ENCODE measurements at places on chromosomes 6 and 20.

DNA sequence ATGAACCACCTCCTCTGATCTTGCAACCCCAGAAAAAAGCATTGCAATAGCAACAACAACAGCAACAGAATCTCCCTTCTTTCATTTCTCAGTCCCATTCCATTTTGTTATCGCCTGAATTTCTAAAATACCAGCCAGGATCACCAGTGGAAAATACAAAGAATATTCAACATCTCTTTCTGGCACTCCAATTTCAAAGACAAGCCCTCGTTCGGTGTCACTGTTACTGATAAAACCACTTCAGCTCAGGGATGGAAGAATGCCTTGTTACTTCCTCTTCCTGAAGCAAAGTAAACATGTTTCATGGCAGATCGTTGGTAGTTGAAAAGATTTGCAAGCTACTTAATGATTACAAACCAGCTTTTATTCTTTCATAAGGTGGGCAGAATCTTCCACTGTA, 94.0 kb upstream of the SPTLC3 start:
- DNase-seq = no peak

- DNase-seq = no peak
Observed at GRCh38 chr20:32400476-32400875, 42.3 kb downstream of the ASXL1 start.

- DNase-seq = no peak
Observed at GRCh38 chr20:13221313-13221672, 219 bp downstream of the ISM1 start.

DNA sequence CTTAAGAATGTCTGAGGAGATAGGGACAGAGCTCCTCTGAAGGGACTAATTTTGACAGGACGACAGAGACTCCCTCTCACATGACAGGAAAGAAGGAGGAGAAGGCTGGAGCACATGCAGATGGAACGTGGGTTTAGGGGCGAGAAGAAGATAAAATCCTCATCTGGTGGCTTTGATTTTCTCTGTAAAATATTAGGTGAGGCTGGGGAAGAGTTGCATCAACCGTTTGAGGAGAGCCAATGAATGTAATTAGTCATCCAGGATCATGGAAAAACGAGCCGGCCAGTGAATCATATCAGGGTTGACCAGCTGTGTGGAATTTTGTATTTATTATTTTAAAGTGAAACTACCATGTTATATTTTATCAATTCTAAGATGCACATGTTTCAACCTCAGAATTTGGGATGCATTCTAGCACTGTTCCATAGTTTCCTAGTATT, 46.9 kb upstream of the ADGRF4 start:
- DNase-seq = no peak

- DNase-seq = no peak
Observed at GRCh38 chr6:43457643-43458042, 2.3 kb upstream of the DLK2 start.

DNA sequence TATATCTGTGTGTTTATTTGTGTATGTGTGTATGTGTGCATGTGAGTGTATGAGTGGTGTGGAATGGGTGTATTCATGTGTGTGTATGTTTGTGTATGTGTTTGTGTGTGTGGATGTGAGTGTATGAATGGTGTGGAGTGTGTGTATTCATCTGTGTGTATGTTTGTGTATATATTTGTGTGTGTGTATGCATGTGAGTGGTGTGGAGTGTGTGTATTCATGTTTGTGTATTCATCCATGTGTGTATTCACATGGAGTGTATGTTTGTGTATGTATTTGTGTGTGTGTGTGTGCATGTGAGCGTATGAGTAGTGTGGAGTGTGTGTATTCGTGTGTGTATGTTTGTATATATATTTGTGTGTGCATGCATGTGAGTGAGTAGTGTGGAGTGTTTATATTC, 66.6 kb downstream of the PPP1R14C start:
- no peak for DNase-seq

DNA sequence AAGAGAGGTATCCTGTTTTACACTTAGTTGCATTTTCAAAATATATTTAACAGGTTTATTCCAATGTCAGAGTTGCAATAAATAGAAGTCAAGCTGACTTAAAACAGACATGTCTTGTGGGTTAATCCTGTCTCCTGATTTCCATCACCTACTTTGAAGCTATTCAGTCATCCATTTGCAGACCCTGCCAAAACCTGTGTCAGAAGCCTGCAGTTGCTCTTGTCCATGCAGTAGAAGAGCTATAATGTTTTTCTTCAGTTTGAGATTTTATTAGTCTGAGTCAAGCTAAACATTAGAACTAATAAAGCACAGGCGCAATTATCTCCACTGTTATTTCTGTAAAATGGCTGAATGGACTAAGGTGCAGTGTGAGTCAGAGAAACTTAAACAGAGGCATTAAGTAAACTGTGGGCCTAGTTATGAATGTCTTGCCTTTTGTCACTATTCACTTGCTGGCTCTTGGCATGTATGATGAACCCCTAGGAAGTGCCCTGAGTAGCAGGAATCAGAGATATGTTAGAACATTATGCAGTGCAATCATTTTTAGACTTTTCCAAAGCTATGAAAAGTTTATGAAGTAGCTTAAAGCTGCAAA, 11.0 kb upstream of the HDGFL1 start:
- DNase-seq = no peak

GRCh38 chr20:49187330-49187850, 744 bp downstream of the STAU1 start:
- DNase-seq = peak; percentile 3

- DNase-seq = no peak
Observed at GRCh38 chr6:40631744-40632143, 44.6 kb upstream of the LRFN2 start.
